ENCODE measurements at places on chromosomes 11 and 22.

DNA sequence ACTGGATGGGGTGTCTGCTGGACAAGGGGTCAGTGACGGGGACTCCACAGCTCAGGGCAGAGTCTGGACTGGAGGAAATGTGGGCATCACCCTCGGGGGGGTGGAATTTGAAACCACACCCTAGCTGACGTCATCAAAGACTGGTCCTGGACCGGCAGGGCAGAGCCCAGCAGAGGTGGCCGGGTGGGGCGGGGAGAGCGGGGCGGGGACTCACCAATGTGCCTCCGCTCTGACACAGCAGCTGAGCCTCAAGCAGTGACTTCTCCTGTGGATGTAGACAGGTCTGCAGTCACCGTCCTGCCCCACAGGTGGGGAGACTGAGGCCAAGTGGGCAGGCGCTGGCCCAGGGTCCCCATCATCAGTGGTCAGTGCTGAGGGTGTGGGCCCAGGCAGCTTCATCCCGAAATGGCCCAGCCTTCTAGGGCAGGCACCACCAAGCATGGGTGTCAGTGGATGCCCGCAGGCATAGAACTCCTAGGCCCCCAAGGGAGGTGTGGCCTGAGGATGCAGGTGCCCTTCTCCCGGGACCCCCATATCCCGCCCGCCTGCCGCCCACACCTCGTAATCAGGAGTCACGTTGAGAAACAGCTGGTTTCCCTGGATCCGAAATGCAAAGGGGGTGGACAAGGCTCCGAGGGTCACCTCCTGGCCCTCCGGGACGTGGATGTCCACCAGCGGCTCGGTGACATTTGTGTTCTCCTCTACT, 603 bp downstream of the CDHR5 start:
- no peak for DNase-seq

- no peak for DNase-seq
Measured at GRCh38 chr11:91299980-91300379, 924.6 kb upstream of the FAT3 start.

- DNase-seq, result no peak
Measured at GRCh38 chr11:117961896-117962295, 24.3 kb upstream of the IL10RA start.

GRCh38 chr11:50072226-50073112, 39.8 kb downstream of the OR4C45 start:
- DNase-seq, result no peak

GRCh38 chr11:120646206-120646605, 134.7 kb downstream of the GRIK4 start:
- DNase-seq, result no peak

- DNase-seq, result no peak
Measured at GRCh38 chr22:22075382-22076163, 93.0 kb upstream of the TOP3B start.

DNA sequence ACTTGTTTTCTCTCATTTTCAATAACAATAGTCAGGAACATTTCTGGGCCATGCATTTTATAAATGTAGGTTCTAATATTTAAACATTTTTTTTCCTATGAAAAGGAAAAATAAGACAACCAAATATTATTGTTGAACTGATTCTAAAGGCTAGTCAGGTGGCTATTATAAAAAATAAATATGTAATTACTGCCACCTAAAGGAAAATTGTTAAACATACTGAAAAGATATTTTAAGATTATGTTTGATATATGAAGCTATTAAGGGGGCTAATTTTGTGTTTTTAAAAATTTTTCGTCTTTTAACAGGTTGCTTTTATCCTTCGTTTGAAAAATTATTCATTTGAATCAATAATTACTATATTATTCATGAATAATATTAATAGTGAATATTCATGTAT, 62.2 kb upstream of the FDX1 start:
- no peak for DNase-seq

DNA sequence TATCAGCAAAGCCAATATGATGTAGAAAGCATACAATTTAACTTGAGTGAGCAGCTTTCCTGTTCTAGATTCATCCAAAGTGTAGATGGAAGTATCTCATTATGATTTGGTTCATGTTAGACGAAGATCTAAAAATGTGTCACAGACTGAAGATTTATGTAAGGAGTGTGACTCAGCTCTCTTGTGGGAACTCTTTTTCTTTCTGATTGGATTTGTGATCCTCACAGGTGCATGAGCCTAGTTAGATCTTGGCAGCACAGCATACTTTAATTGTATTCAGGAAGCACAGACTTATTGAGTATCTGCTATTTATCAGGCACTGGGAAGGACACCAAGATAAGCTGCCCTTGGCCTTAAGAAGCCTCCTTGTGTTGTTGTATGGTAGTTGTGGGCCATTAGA, 147.1 kb downstream of the C11orf91 start:
- DNase-seq, result no peak

All from stimulated activated CD8-positive, alpha-beta memory T cell treated with anti-CD3 and anti-CD28 coated beads, Interleukin-4, amount 100 ng/mL, for 1 hour (primary cell).